G401 (cell line): ENCODE measurements at places on chromosomes 4 and X.

- no peak for DNase-seq
Observed at GRCh38 chr4:25050370-25051078, 19.8 kb upstream of the LGI2 start.

DNA sequence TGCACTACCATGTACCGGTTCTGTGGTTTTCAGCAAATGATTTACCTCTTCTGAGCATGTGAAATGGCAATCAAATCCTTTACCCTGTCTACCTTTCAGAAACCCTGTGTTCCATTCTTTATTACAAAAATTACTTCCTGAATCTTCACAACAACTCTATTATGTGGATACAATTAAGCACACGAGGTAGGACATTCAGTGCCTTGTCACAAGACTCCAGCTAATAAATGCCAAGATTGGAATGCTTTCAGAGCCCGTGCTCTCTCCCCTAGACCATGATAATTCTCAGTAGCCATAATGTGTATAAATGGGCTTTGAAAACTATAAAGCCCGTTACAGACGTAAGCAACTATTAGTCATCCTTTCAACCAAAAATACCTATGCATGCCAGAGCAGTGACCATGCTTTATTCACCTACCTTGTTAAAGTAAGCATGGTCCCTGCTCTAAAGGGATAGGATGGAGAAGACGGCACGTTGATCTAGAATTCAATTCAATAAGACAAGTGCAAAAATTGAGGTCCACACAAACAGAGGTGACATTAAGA, 2.4 kb downstream of the RXFP1 start:
- no peak for DNase-seq

DNA sequence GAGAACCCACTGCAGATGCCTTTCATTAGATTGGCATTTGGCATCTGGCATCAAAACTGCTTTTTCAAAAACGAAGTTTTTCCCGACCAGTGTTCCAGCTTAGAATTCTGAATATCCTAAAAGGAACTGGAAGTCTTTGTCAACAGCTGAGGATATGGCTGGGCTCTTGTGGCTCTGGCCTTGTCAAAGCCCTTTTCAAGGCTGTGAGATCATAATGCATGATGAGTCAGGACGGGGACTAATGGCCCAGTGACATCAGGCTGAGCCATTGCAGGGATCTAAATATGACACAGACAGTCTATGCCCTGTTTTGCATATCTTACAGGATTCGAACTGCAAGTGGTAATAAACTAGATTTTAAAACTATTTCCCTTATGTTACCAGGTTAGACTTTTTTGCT, 306.4 kb downstream of the PTTG2 start:
- DNase-seq: no peak

DNA sequence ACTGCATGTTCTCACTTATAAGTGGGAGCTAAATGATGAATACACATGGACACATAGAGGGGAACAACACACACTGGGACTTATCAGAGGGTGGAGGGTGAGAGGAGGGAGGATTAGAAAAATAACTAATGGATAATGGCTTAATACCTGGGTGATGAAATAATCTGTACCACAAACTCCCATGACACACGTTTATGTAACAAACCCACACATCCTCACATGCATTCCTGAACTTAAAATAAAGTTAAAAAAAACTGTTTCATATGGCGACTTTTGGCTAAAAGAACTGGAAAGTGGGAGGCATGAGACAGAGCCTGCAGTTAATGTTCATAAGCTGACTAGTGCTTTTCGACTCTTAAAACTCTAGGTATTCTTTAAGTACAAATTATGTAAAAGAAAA, 98.9 kb upstream of the NPFFR2 start:
- no peak for DNase-seq

DNA sequence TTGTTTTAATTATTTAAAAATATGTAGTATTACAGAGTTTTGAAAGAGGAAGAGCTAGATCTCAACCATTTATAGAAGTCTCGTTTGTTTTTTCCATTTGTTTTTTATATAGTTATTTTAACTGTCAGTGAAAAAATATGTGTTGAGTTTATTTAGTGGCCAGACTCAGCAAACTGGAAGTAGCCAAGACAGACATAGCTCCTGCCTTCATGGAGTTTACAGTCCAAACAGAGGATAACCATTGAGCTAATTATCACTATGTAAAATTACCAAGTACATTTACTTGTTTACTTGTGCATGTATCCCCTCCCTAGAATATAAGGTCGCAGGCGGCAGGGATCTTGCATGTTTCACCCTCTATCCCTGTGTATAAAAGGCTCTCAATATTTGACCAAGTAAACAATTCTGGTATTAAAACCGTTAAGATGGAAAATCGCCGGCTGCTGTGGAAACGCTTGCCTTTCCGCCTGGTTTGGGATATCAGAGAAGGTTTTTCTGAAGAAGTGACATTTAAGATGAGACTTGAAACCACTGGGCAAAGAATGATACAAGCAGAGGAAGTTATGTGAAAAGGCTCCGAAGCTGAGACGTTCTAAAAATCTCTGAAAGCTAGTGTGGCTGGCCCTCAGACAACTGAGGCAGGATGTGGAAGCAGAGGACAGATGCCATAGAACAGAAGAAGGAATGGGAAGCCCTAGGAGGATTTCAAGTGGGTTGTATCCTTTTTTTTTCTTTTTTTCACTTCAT, 1.3 kb upstream of the CCNI start:
- no peak for DNase-seq

DNA sequence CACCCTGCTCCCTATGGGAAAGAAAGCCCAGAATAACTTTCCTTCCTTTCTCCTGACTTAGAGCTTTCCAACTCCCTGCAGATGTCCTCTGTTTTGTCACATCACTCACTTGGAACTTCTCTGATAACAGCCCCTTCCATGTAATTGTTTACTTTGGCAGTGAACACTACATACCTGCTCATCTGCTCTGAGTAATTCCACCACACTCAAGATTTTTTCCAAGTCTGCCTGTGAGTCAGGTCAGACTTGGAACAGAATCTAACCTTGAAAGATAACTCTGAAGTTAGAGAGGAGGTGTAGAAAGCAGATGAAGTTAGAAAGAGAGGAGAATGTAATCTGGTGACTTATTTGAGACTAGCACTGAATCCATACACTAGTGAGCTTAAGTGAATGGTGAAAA, 7.4 kb downstream of the MAGEB10 start:
- DNase-seq: no peak

DNA sequence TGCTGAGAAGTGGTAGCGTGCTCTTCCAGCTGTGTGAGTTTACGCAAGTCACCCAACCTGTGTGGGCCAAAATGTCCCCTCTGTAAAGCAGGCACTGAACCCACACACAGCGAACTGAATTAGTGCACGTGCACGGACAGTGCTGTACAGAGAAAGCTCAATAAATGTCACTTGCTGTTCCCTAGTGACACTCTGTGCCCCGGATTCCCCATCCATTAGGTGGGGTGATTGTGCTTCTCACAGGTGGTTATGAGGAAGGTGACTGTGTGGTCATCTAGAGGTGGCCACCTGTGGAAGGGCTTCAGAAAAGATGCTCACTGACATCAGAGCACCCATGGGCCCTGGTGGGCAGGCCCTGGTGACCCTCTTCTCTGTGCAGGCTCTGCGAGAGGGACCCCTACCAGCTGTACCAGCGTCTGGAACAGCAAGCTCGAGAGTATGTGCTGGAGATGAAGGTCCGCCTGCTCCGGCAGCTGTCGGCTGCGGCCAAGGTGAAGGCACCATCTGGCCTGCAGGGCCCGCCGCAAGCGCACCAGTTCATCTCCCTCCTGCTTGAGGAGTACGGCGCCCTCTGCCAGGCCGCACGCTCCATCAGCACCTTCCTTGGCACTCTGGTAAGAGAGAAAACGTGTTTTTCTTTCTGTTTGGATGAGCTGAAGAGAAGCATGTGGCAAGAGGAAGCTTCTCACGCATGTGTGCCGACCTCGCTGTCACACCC, 94.3 kb downstream of the FAM193A start:
- no peak for DNase-seq

- no peak for DNase-seq
Observed at GRCh38 chrX:88612870-88613329, 134.1 kb upstream of the CPXCR1 start.

DNA sequence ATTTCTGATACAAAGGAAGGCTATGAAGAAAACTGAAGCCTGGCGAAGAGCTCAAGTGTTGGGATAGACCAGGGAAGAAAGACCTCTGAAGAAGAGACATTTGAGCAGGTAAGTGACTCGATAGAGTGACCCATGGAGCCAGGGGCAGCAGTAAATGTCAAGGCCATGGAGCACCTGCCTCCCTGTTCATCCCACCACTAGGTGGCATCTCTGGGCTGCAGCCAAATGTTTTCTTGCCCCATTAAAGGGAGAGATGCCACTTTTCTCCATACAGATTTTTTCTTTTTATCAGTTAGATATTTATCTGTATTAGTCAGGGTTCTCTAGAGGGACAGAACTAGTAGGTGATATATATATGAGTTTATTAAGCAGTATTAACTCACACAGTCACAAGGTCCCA, 4.9 kb upstream of the ZNF81 start:
- DNase-seq: peak; percentile 49
